Stimulated activated CD8-positive, alpha-beta memory T cell treated with anti-CD3 and anti-CD28 coated beads, Interleukin-7, amount 100 ng/mL, for 24 hours (primary cell): ENCODE measurements at places on chromosomes 12 and 14.
A peak's percentile ranks its signal among the peaks of the same experiment; 100 is the strongest.

- DNase-seq, result no peak
Measured at GRCh38 chr14:104555430-104556255, 23.9 kb upstream of the C14orf180 start.

GRCh38 chr12:9143929-9144729 is 28.4 kb upstream of the A2M start:
- no peak for DNase-seq

DNA sequence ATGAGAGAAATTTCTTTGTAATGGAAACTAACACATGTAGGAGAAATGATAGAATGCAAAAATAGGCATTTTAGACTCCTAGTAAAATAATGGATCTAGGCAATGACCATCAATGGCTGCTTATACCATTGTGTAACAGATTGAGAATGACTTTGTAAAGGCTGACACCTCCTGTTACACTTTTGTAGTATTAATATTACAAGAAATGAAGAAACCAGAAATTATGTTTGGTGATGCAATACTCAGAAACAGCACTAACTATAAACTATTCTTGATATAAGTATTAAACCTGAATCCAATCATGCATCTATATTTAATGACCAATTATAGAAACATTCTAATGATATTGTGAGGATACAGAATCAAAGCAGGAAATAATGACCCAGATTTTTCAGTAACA is 108.5 kb upstream of the CNTN1 start:
- no peak for DNase-seq

GRCh38 chr12:25427337-25428249 is 125.5 kb downstream of the LMNTD1 start:
- no peak for DNase-seq

DNA sequence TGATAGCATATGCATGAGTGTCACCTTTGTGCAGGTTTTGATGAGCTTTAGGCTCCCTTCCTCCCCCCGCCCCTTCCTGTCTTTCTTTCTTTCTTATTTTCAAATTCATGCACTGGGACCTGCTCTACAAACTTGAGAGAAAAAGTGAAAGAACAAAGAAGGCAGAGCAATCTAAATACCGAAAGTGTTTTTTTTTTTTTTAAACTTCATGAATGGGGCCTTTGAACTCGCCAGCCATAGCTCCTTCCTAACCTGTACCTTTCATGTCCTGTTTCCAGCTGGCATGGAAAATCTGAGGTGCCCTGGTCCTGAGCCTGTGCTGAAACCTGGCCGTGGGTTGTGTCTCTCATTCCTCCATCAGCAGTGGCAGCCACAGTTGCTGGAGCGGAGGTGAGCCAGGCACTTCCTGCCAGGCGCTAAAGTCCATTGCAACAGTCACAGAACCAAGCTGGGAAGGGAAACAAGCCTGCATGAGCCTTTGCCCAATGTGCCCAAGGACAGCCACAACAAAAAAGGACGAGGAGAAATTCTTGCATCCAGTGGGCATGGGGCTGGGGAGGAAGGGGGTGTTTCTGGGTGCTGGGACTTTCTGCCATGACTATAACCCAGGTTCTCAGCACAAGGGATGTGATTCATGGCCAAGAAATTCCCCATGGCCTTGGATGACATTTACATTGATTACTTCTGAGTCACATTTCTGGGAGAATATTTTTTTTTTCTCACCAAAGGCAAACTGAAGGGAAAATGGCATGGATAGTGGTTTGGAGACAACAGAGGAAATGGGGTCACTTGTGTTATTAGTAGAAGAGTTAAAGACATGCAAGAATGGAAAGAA is 102.7 kb downstream of the TMEM30B start:
- DNase-seq, result no peak

DNA sequence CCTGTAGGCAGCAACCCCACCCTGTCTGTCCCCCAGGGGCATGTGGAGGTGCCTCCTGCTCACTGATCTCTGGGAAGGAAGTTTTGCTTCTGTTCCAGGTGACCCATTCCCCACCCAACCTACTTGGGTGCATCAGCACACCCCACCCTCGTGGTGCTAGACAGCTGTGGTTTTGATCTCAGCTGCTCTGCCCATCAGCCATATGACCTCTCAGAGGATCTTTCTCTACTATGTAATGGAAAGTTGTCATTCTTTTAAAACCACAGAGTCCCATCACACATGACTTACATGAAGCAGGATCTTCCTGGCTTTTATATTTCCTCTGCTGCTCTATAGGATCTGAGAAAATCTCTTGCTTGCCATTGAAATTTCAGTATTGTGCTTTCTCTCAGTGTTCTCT is 13.5 kb upstream of the KRT82 start:
- DNase-seq, result no peak

- DNase-seq, result peak; percentile 32
Measured at GRCh38 chr12:46266869-46267574, 1.8 kb downstream of the SLC38A1 start.

GRCh38 chr12:19058235-19059021 is 71.1 kb upstream of the PLEKHA5 start:
- DNase-seq, result no peak
